Esophagus muscularis mucosa (tissue), 4 donors: ENCODE measurements at places on chromosomes 12 and 14. TPM values are rescaled to one million over a fixed set of nuclear protein-coding genes. Genes with fewer than 3 reads are reported as not detected.
A peak's percentile ranks its signal among the peaks of the same experiment; 100 is the strongest.

DNA sequence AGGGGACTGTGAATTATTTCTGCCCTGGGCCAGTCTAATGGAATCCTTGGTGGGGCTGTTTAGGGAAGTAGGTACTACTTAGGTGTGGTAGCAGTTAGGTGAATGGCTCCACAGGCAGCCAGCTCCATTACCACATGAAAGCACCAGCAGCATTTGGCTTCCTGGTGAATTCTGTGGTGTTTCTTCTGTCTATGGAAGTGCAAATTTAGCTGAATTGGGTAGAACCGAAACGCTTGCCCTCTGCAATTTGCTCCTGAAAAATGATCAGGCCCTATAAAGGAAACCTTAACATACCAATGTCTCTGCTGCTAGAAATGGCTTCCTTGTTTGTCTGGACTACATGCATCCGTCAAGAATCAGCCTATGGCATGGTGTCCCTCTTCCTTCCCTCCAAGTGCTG, 16.4 kb downstream of the FLRT2 start:
- H3K27ac ChIP-seq, result no peak overlapping the region
- H3K36me3 ChIP-seq, result no peaks in the 10 kb centered on the region
- H3K4me3 ChIP-seq, result no peak overlapping the region
- no peaks in the 10 kb centered on the region for H3K27me3 ChIP-seq
- DNase-seq, result no peak

GRCh38 chr14:26866721-26867120, 268.9 kb upstream of the NOVA1 start:
- H3K4me1 ChIP-seq, result no peaks in the 10 kb centered on the region
- no peaks in the 10 kb centered on the region for H3K27me3 ChIP-seq
- H3K27ac ChIP-seq, result no peak overlapping the region

Gene PTPRQ
- 5.0 TPM for total RNA-seq

- no peak for DNase-seq
- H3K36me3 ChIP-seq, result no peaks in the 10 kb centered on the region
- no peak overlapping the region for H3K4me3 ChIP-seq
Measured at GRCh38 chr14:52547526-52547925, 4.8 kb downstream of the TXNDC16 start.

GRCh38 chr12:124422142-124422569, 127.3 kb downstream of the RFLNA start:
- peak overlapping the region; percentile 88 for H3K27ac ChIP-seq
- peaks cover 64% of the 10 kb centered on the region for H3K4me1 ChIP-seq
- H3K36me3 ChIP-seq, result peaks cover 75% of the 10 kb centered on the region
- H3K4me3 ChIP-seq, result peak overlapping the region; percentile 27
- no peaks in the 10 kb centered on the region for H3K27me3 ChIP-seq

GRCh38 chr12:10753059-10753458, 29.9 kb upstream of the YBX3 start:
- no peak overlapping the region for H3K27ac ChIP-seq
- DNase-seq, result no peak
- H3K27me3 ChIP-seq, result peaks cover 27% of the 10 kb centered on the region
- H3K4me3 ChIP-seq, result no peak overlapping the region
- peaks cover 4% of the 10 kb centered on the region for H3K4me1 ChIP-seq
- no peaks in the 10 kb centered on the region for H3K36me3 ChIP-seq

DNA sequence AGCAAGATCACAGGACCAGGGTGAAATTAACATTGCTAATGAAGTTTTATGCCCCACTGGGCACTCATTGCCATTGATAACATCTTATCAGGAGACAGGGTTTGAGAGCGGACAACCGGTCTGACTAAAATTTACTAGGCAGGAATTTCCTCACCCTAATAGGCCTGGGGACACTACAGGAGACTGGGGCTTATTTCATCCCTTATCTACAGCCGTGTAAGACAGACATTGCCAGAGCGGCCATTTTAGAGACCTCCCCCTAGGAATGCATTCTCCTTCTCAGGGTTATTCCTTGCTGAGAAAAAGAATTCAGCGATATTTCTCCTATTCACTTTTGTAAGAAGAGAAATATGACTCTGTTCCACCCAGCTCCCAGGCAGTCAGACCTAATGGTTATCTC, 8.3 kb downstream of the OR4K17 start:
- no peaks in the 10 kb centered on the region for H3K27me3 ChIP-seq
- H3K27ac ChIP-seq, result no peak overlapping the region
- H3K36me3 ChIP-seq, result no peaks in the 10 kb centered on the region
- H3K4me1 ChIP-seq, result no peaks in the 10 kb centered on the region
- no peak for DNase-seq

- H3K4me3 ChIP-seq, result no peak overlapping the region
- H3K27ac ChIP-seq, result no peak overlapping the region
- H3K4me1 ChIP-seq, result no peaks in the 10 kb centered on the region
- no peaks in the 10 kb centered on the region for H3K27me3 ChIP-seq
Measured at GRCh38 chr12:41055875-41056577, 132.1 kb upstream of the PDZRN4 start.

Gene TEAD4
- 7.5 TPM for total RNA-seq

GRCh38 chr12:82069931-82070514, 288.2 kb downstream of the CCDC59 start:
- DNase-seq, result no peak
- no peak overlapping the region for H3K27ac ChIP-seq
- H3K36me3 ChIP-seq, result no peaks in the 10 kb centered on the region
- H3K4me1 ChIP-seq, result no peaks in the 10 kb centered on the region
- no peak overlapping the region for H3K4me3 ChIP-seq

Gene RASSF3
- 124 TPM for total RNA-seq

Gene KCNJ8
- total RNA-seq, result 29.8 TPM

GRCh38 chr12:124779161-124780141, 84.2 kb downstream of the SCARB1 start:
- H3K4me1 ChIP-seq, result peaks cover 13% of the 10 kb centered on the region
- H3K36me3 ChIP-seq, result no peaks in the 10 kb centered on the region

- no peak overlapping the region for H3K27ac ChIP-seq
- DNase-seq, result no peak
- peaks cover 12% of the 10 kb centered on the region for H3K4me1 ChIP-seq
- no peak overlapping the region for H3K4me3 ChIP-seq
- no peaks in the 10 kb centered on the region for H3K36me3 ChIP-seq
Measured at GRCh38 chr12:12376646-12377448, 20.0 kb downstream of the BORCS5 start.

DNA sequence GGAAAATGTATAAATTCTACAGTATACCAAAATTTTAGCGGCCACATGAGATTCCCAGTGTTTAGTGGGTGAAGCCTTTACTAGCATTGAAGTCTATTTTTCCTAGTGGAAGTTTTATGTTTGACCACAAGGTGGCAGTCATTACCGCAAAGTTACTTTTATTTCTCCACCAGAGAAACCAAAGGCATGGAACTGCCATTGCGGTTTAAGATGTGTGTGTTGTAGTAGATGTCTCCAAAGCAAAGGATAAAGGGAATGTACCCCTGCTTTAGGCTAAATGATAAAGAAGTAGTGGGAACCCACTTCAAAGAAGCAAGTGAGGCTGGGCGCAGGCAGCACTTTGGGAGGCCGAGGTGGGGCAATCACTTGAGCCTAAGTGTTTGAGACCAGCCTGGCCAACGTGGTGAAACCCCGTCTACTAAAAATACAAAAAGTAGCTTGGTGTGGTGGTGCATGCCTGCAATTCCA, 140.5 kb downstream of the PRKCH start:
- no peak overlapping the region for H3K4me3 ChIP-seq
- no peaks in the 10 kb centered on the region for H3K27me3 ChIP-seq
- no peaks in the 10 kb centered on the region for H3K36me3 ChIP-seq
- DNase-seq, result peak; percentile 91
- H3K27ac ChIP-seq, result no peak overlapping the region

DNA sequence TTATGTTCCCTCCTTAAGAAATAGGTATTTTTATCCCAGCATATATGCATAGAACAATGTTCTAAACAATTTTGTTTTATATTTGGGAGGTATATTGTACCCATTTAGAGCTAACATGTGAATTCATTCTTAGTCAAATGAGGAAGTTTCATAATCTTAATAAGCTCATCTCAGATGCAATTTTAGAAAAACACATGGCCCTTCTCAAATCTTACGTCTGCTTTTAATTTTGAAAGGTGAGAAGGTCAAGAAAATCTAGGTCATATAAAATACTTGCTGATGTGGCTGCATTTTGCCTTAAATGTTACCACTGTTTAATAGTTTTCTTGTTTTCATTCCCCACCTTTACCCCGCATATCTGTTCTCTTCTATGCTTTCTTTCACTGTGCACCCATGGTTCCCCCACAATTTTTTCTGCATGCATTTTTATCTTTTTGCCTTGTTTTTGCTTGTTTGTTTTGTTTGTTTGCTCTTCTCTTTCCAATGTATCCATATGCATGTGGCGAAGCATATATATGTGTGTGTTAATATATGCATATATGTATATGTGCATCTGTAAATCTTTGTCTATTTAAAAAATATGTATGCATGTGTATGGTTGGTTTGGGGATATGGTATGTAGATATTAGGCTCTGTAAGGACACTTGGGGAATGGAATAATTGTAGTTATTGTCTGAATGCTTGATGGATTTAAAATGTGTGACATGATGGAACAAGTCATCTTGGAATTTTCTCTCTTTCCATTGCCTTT, 317.1 kb downstream of the BCAT1 start:
- H3K36me3 ChIP-seq, result no peaks in the 10 kb centered on the region
- H3K27me3 ChIP-seq, result no peaks in the 10 kb centered on the region
- DNase-seq, result no peak
- no peak overlapping the region for H3K4me3 ChIP-seq
- H3K27ac ChIP-seq, result no peak overlapping the region

- peaks cover 98% of the 10 kb centered on the region for H3K27me3 ChIP-seq
- H3K27ac ChIP-seq, result no peak overlapping the region
- no peak for DNase-seq
- no peaks in the 10 kb centered on the region for H3K36me3 ChIP-seq
Measured at GRCh38 chr12:132333766-132334165, 4.4 kb upstream of the GALNT9 start.

GRCh38 chr14:57066887-57067513, 201.7 kb downstream of the EXOC5 start:
- no peaks in the 10 kb centered on the region for H3K36me3 ChIP-seq
- no peak for DNase-seq
- no peak overlapping the region for H3K4me3 ChIP-seq
- H3K27ac ChIP-seq, result no peak overlapping the region
- H3K4me1 ChIP-seq, result no peaks in the 10 kb centered on the region

- no peak overlapping the region for H3K4me3 ChIP-seq
- no peaks in the 10 kb centered on the region for H3K36me3 ChIP-seq
- no peak overlapping the region for H3K27ac ChIP-seq
- H3K27me3 ChIP-seq, result no peaks in the 10 kb centered on the region
Measured at GRCh38 chr14:40758076-40758475, 848.6 kb upstream of the LRFN5 start.

DNA sequence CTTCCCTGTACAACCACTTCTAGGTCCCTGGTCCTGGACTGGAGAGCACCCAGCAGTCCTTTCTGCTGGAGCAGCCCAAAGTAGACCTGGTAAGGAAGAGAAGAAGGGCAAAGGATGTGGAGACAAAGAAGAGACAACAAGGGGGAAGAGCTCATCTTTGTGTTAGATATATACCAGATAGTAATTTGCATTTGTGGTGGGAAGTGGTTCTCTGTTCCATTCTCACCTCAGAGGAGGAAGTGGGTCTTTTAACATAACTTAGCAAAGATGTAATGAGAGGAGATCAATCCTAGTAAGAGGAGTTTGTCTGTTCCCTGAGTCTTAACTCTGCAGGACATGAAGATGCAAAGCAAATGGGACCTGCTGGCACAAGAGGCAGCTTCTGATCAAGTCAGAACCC, 8.0 kb downstream of the CCDC198 start:
- no peak for DNase-seq
- H3K27ac ChIP-seq, result no peak overlapping the region
- no peaks in the 10 kb centered on the region for H3K4me1 ChIP-seq
- no peak overlapping the region for H3K4me3 ChIP-seq
- H3K27me3 ChIP-seq, result no peaks in the 10 kb centered on the region

Gene TRPV4
- total RNA-seq, result 0.50 TPM

DNA sequence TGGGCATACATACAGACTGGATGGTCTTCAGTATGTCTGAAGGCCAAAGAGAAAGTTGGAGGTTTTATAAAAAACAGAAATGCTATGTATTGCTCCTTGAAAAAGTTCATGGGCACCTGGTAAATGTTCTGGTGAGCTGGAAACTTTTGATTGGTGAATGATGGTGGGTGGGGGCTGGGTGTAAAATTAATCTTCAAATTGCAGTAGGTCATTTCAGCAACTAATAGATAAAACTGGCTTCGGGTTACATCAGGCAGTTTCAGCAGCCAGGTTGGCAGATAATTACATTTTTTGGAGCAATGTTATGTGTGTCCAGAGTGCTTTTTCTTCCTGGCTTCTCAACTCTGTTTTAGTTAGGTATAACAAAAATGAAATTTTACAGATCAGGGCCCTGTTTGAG, 35.3 kb downstream of the SDR9C7 start:
- no peaks in the 10 kb centered on the region for H3K36me3 ChIP-seq
- no peak overlapping the region for H3K27ac ChIP-seq
- no peaks in the 10 kb centered on the region for H3K27me3 ChIP-seq
- no peaks in the 10 kb centered on the region for H3K4me1 ChIP-seq
- no peak overlapping the region for H3K4me3 ChIP-seq

- peaks cover 8% of the 10 kb centered on the region for H3K4me1 ChIP-seq
- no peak overlapping the region for H3K4me3 ChIP-seq
- DNase-seq, result no peak
- no peak overlapping the region for H3K27ac ChIP-seq
- H3K36me3 ChIP-seq, result no peaks in the 10 kb centered on the region
Measured at GRCh38 chr14:105050551-105050897, 14.7 kb downstream of the GPR132 start.

DNA sequence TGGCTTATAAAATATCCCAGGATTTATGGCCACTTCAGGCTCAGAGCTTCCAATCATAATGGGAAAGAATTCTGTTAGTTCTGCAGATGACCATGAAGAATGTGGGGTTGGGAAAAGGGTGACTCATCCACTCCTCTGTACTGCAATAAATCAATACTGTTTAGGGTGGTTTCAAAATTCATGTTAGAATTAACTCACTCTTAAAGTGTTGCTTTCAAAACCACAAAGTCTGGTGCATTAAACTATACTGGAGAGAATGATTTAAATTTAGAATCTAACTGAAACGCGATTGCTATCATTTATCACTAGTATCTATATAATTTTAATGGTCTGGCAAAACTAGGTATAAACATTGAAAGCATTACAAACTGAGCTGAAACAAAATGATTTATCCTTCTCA, 798 bp downstream of the CCDC198 start:
- DNase-seq, result no peak
- no peaks in the 10 kb centered on the region for H3K4me1 ChIP-seq
- H3K27ac ChIP-seq, result no peak overlapping the region
- no peaks in the 10 kb centered on the region for H3K36me3 ChIP-seq

- DNase-seq, result no peak
- H3K27me3 ChIP-seq, result no peaks in the 10 kb centered on the region
- H3K4me3 ChIP-seq, result no peak overlapping the region
- H3K36me3 ChIP-seq, result no peaks in the 10 kb centered on the region
Measured at GRCh38 chr14:34684578-34684977, 29.8 kb downstream of the CFL2 start.
